Stimulated activated CD4-positive, alpha-beta T cell treated with anti-CD3 and anti-CD28 coated beads, Interleukin-4, amount 100 ng/mL, for 1 hour (primary cell): ENCODE measurements at places on chromosomes 6 and 20.
A peak's percentile ranks its signal among the peaks of the same experiment; 100 is the strongest.

DNA sequence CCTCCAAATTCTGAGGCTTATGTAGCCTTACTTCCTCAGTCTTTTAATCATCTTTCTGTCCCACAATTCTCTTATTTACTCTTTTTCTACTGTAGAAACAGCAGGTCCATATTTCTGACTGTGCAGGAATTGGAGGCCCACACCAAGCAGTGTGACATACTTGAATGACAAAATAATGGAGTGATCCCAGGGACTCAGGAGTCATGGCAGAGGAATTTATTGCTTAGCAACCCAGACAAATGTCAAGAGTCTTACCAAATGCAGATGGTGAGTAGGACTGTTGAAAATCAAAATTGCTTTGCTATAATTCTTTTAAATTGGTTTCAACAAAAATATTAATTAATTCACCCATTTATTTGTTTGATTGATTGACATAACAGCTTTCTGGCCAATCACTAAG, 59.9 kb downstream of the HTR1B start:
- DNase-seq = no peak

- DNase-seq = peak; percentile 81
Observed at GRCh38 chr6:1554476-1555310, 55.0 kb upstream of the FOXC1 start.

- DNase-seq = no peak
Observed at GRCh38 chr6:135006386-135006914, 48.2 kb downstream of the HBS1L start.

- no peak for DNase-seq
Observed at GRCh38 chr6:99432877-99433276, 7.8 kb upstream of the PNISR start.

- no peak for DNase-seq
Observed at GRCh38 chr20:39358052-39358451, 395.9 kb downstream of the DHX35 start.

GRCh38 chr6:3247255-3248146, 11.2 kb upstream of the PSMG4 start:
- DNase-seq = no peak

- DNase-seq = no peak
Observed at GRCh38 chr6:164427728-164428402, 881.5 kb downstream of the C6orf118 start.

DNA sequence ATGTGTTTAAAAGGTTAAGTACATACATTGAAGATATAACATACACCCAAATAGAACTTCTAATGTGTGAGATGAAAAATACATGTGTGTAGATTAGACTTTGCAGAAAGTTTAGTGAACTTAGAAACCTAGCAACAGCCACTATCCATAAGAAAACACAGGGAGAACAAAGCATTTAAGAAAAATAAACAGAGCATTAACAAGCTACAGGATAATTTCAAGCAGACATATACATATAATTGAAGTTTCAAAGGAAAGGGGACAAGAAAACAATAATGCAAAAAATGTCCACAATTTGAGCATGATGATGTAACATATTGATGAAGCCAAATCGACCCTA, 18.2 kb upstream of the THBS2 start:
- no peak for DNase-seq

DNA sequence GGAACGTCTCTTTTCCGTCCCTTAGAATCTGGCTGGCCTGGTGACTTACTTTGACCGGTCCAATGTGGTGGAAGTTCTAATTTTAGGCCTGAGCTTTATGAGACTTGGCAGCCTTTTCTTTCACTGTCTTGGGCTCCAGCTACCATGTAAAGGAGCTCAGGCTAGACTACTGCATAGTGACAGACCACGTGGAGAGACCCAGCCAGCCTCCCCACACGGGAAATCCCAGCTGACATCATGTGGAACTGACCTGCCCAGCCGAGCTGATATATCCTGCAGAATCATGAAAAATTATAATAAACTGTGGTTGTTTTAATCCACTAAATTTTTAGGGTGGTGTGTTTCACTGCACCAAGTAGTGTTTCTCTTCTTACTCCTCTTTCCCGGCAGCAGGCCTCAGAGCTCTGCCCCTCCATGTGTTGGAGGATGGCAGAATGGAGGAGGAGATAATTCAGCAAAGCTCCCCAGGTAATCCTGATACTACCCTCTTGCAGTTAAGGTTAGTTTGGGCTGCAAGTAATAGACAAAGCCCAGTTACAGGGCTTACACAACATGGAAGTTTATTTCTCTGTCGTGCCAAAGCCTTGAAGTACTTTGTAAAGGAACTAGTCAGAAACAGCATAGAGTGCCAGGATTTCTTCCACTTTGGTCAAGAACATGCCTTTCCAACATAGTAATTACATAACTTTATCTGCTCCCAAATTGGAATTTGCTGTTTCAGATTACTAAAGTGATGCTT, 87.5 kb downstream of the SH3BGRL2 start:
- DNase-seq = no peak

- DNase-seq = no peak
Observed at GRCh38 chr6:34771727-34772126, 14.4 kb downstream of the SNRPC start.

DNA sequence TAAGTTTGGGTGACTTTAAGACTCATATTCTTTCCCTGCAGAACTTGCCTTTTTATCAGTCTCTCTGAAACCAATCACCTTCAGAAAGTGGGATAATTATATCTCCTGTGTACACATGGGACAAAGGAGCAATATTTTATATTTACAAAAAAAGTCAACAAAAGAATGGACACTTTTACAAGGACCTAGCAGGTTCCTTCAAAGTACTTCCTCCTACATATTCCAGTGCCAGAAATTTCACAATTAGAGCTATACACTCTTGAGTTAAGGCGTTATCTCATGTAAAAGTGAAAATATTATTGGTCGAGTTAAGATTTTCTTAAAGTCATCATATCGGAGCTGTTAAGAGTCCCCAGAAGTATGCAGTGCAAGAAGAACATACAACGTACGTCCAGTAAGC, 98.9 kb upstream of the MAFB start:
- DNase-seq = no peak

DNA sequence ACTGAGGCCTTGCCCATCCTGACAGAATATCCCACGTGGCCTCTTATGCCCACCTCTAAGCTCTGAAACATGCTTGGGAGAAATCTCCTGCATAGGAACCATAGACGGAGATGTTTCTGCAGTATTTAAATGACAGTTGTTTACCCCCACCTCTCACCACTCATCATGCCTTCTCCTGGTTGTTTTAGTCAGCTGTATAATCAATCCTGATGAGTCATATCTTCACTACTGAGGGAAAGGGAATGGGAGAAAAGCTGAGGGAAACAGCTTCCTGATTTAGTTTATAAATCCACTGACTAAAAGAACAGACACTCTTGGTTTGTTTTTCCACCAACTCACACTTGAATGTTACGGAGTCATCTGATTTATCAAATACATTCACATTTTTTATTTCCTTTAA, 113.2 kb upstream of the TENT5A start:
- no peak for DNase-seq

GRCh38 chr6:89357390-89357789, 4.9 kb upstream of the UBE2J1 start:
- no peak for DNase-seq

- DNase-seq = no peak
Observed at GRCh38 chr6:87925373-87926060, 122.1 kb upstream of the SPACA1 start.

DNA sequence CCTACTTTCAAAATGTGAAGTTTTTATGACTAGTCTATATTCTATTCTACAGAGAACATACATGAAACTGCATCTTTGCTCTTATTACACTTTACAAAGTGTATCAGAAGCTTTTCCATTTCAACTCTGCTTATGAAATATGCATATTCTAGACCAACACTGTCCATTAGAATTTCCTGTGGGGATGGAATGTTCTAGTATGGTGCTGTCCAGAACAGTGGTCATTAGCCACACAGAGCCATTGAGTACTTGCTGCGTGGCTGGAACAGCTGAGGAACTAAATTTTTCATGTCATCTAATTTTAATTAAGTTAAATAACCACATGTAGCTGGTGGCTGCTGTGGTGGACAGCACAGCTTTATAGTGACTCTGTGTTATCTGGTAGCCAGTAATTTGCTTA, 105.9 kb upstream of the PDE10A start:
- no peak for DNase-seq

DNA sequence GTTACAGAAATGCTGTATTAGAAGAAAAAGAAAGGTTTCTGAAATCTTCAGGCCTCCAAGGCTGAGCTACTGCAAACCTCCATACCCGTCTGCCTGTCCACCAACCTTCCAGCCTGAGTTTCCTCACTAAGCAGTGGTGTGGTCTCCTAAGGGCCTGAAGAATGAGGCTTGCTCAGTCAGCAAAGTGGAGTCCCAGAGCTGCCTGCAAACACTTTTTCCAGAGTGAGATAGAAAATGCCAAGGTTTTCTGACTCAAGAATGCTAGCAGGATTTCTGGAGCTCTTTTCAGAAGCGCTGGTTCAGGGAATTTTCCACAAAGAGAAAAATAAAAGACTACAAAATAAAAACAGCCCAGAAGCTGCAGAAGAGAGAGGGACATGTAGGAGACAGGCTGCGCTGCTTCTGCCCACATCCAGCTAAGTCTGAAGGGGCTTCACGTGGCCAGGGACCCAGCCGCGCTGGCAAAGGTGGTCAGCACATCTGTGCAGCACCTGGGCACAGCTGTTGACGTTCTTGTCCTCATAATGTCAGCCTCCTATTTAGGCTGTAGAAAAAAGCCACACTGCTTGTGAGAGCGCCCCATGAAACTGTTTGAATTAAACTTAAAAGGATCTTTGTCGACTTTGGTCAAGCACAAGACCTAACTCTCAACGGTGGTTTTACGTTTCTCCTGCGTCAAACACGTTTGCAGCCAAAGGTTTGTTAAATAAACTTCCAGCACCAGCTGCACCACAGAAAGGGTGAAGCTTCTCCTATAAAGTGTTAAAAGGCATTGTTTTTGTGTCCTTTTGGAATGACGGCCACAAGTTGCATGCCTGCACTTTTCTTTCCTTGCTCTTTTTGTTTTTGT, 209.0 kb downstream of the THBS2 start:
- no peak for DNase-seq

DNA sequence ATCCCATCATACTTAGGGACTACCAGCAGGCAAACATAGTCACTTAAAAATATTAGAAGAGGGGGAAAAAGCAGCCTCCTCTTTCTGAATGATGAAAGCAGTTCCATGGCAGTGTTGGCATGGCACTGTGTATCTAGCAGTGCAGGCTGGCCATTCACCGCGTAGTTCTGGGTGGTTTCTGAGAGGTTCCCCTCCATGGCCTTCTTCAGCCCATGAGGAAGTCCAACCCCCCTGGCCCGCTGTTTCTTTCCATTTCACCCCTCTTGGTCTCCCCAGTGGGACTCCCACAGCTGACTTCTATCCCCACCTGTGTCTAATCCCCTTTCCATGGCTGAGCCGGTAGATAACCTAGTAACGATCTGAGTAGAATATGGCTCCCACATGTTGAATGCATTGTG, 17.0 kb downstream of the PPARD start:
- DNase-seq = no peak

DNA sequence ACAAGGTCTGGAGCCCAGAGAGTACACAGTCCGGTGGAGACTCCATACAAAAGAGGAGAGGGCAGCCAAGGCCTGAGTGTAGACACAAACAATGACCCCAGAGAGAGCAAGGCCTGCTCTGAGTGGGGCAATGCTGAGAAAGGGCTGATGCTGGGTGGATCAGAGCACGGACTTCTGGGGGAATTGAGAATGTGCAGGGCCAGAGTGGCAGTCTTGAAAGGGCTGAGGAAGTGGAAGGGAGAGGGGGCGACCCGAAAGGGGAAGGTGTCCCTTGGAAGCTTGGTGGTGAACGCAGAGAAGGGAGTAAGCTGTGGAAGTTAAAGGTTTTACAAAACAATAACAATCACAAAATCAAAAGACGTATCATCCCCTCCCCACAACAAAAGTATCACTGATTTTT, 12.0 kb upstream of the GRM4 start:
- no peak for DNase-seq

DNA sequence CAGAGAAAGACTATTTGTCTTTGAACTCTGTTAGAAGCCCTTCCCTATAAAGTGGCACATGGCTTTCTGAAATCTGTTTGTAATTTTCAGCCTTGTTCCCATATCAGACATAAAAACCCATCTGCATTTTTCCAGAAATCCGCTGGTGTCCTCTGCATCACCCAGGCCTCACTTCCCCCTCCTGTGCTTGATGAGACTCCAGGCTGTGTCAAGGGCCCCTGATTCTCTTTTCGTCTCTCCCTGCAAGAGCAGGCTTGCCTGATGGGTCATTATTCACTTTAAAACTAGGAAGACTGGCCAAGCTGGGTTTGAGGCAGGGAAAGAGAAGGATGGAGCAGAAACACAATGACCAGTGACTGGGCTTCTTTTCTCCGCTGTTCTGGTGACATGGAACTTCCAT, 10.6 kb upstream of the PROKR2 start:
- no peak for DNase-seq

GRCh38 chr6:23523771-23524170, 602.2 kb upstream of the NRSN1 start:
- no peak for DNase-seq

- no peak for DNase-seq
Observed at GRCh38 chr6:155883334-155883731, 427.7 kb upstream of the NOX3 start.

GRCh38 chr6:141736104-141736503, 396.6 kb upstream of the GJE1 start:
- no peak for DNase-seq

GRCh38 chr20:46739431-46740213, 30.2 kb downstream of the SLC2A10 start:
- DNase-seq = no peak

DNA sequence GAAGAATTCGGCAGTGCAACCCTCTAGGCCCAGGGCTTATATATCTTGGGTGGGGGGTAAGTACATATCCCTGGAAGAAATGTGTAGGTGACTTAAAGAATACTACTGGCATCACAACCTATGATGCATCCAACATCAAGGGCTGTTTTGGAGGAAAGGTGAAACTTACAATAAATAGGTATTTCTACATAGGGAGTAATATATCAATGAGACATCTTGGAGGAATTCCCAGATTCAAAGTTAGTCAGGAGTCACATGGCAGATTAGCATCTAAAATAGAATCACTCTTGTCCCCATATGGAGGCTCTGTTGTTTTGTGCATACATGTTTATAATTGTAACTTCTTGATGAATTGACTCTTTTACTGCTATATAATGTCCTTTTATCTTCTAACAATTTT, 375.5 kb downstream of the PAX1 start:
- no peak for DNase-seq

- DNase-seq = no peak
Observed at GRCh38 chr20:56542489-56543030, 9.5 kb downstream of the FAM209B start.

DNA sequence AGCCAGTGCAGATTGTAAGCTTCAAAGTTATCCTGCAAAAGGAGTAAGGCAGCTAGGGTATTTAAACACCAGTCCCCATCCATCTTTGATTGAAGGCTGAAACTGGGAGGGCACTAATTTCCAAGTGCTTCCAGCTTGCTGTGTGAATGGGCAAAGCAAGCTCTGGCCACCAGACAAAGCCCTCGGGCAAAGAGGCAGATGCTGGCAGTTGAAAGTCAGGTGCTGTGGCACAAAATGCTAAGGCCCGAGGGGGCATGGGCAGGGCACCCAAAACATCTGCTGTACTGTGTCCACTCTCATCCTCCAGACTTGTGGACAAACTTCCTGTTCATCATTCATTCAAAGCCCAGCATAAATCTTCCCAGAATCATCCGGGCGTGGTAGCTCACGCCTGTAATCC, 62.9 kb downstream of the TRMT6 start:
- DNase-seq = no peak
